ENCODE measurements at places on chromosomes 11 and 22. TPM values are rescaled to one million over a fixed set of nuclear protein-coding genes. Genes with fewer than 3 reads are reported as not detected.

DNA sequence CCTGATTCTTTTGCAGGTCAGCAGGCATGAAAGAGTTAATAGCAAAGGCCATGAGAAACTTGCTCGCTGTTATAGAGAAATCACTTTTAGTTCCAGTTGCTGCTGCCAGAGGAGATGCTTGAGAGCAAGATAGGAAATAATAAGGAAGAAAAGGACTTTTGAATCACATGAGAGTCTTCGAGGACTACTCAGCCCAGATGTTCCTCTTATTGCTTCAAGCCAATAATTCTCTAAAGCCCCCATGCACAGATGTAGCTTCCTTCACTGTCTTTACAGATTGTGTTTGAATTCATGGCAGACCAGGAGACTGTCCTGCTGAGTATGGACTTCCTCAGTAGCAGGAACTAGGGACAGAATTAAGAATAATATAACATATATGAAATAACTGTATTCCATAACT is 50.1 kb upstream of the OLFML1 start:
- no peak for DNase-seq

DNA sequence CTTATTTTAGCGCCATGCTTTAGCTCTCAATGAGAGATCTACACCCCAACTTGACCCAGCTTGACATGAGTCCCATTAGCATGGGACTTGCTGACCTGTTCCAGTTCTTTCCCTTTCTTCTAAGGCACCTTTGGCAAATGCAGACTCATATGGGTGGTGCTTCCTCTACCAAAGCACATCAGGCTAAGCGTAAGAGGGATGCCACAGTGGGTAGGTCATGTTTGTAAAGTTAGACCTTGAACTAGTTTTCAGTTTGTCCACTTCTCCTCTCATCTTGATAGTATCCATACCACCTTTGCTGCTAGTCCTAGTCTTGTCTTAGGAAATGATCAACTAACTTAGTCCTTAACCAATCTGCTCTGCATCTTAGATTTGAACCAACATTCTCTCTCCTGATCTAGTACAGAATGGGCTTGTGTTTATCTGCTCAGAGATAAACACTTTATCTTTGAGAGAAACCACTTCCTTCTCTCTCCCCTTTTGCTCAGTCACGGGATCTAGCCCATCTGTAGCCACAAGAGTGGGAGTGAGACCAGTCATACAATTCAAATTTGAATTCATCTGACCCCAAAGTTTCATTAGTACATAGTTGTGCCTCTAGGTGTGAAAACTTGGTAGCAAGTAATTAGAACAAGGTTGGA is 72.1 kb upstream of the CD44 start:
- DNase-seq, result no peak

DNA sequence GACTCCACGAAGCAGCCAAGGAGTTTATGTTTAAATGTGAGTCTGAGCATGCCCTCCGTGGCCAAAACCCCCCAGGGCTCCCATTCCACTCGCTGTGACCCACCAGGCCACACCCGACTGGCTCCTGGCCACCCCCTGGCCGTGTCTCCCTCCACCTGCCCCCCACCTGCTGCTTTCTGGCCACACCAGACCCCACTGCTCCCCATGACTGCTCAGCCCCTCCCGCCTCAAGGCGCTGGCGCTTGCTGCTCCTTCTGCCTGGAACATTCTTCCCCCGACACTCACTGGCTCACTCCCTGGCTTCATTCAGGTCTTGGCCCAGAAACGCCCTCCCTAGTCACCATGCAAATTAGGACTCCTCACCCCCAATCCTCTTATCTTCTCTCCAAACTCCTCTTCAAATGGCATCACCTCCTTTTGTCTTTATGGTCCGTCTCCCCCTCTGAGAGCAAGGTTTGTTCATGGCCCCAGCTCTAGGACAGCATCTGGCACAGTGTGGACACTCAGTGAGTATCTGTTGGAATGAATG is 72.2 kb downstream of the EFCAB6 start:
- DNase-seq, result no peak

DNA sequence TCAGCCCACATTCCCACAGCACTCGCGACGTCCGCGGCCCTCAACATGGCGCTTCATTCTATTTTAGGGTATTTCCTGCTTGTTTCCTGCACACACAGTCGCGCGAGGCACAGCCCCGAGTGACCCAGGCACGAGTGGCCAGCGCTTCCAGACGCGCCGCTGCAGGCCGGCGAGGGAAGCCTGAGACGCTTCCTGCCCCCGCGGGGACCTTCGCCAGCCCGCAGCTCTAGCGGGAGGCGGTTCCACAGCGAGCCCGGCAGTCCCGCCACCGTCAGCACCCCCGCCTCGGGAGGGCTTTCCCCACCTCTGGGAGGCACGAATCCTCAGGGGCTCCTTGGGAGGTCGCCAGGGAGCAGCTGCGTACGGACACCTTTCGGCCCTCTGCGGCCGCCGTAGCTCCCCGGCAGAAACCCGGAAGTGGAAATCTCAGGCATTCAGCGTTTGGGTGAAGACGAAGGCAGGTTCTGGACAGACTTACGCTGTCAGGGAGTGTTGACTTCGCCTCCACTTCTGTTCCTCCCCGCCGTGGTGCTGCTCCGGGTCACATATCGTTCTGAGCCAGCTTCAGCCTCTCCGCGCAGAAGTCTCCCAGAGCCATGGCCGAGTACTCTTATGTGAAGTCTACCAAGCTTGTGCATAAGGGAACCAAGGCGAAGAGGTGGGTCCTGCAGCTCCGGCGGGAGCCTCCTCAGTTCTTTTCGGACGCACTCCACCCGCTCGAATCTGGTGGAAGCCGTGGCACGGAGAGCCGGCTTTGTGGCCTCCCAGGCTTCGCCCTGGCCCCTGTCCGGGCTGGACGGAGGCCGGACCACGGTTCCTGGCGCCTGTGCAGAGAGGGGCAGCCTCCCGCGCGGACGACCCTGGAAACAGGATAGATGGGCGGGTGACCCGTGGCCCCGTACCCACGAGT is 2925.9 kb upstream of the OR11H1 start:
- DNase-seq, result no peak

DNA sequence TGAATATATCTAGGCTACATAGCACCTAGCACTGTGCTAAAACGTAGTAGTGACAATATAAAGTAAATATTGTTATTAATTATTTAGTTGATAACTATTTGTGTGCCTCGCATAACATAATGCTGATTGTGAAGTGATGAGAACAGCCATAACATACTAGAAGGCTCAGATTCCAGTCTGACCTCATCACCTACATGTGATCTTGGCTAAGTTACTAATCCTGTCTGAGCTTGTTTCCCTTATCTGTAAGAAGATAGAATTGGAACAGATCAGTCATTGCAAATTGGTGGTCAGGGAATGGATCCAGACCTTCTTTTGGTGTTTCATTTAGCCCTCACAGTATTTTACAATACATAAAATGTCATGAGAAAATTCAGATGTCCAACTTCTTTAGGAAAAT is 103.4 kb upstream of the SEZ6L start:
- DNase-seq, result no peak

The AIFM3 gene
- 0.67 TPM for polyA plus RNA-seq

The FERMT3 gene
- 2.1 TPM for polyA plus RNA-seq

The BDNF gene
- polyA plus RNA-seq, result 0.37 TPM

The NTM gene
- polyA plus RNA-seq, result 1.6 TPM

The MTFP1 gene
- 64.8 TPM for polyA plus RNA-seq
